Renal cortex interstitium (tissue), 15 donors: ENCODE measurements at places on chromosomes 3 and 15. TPM values are rescaled to one million over a fixed set of nuclear protein-coding genes. Genes with fewer than 3 reads are reported as not detected.

GRCh38 chr3:35936571-35936970, 297.2 kb downstream of the ARPP21 start:
- no peak for DNase-seq

- no peak for DNase-seq
Measured at GRCh38 chr3:130380398-130380797, 34.9 kb downstream of the COL6A5 start.

- DNase-seq: no peak
Measured at GRCh38 chr15:86002444-86002843, 77.2 kb upstream of the AGBL1 start.

GRCh38 chr3:23575697-23576096, 230.1 kb upstream of the UBE2E1 start:
- DNase-seq: no peak

DNA sequence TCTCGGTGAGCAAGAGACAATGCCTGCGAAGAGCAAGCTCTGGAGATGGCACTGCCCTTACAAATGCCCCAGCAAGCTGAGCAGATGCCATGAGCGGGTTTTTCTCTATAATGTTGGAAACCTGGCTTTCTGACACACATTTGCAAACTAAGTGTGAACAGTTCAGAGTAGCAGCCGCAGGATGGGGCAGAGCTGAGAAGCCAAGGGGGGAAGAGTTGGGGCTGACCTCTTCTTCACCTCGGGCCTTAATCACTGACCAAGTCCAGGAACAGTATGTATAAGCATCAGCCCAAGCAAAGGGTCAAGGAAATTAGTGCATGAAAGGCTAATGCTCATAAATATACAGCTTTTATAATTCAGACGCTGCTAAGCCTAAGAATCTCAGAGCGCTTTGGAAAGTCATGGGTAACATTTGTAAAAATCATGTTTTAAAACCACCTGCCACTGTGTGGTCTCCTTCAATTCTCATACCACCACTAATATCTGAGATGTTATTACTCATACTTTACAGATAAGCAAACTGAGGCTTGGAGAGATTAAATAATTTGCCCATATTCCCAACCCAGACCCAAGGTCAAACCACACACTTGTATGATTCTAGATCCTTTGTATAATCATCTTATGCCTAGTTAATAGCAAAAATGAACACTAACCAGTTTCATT, 603.4 kb downstream of the FOXP1 start:
- DNase-seq: no peak

DNA sequence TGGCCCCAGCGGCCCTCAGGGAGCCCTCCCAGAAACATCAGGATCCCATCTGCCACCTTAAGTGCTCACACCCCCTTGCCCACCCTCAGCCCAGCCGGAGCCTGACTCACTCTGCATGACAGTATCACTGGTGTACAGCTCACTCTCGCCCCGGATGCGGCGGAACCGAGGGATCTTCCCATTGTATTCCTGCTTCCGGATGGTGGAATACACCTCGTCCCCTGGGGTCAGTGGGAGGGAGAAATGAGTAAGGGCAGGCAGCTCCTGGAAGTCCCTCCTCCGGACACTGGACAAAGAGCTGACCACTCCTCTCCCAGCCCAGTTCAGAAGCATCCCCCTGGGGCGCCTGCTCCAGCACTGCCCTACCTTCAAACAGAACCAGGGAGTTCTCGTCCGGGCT, 16.5 kb downstream of the SEMA7A start:
- no peak for DNase-seq

GRCh38 chr15:55879181-55879580, 114.2 kb downstream of the NEDD4 start:
- no peak for DNase-seq

DNA sequence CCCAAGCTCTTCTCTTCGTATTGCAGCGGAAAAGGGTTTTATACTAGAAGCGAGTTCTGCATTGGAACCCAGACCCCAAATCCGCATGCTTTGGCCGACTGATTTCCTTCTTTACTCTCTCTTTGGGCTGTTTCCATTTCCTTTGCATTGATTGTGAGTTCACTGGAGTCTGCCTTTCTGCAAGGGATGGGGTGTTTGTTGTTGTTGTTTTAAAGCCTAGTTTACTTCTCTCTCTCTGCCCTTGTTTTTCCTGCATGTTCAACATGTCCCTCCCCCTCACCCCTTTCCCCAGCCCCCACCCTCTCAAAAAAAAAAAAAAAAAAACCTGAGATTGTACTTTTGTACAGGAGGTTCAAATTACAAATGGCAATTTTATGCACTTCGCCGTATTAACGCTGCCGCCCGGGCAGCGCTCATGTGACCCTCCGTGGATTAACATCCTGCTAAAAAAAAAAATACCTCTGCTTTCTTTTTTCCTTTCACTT, 2.2 kb downstream of the NR2F2 start:
- DNase-seq: no peak

- no peak for DNase-seq
Measured at GRCh38 chr3:13581485-13582365, 32.8 kb downstream of the FBLN2 start.

DNA sequence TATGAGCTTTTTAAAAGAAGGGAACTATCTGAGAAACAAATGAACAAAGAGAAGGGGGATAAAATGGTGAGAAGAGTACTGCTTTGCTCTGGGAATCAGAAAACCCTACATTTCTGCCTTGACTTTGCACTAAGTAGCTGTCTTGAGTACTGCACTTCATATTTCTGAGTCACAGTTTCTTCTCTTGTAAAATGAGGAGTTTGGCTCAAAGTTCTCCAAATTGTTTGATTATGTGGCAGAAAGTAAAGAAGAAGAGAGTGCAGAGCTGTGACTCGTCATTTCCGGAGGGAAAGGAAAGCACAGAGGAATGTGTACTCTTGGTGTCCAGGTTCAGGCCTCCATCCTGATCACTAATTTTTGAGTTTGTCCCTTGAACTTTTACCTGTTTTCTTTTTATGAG, 54.7 kb downstream of the TP63 start:
- DNase-seq: no peak

- DNase-seq: no peak
Measured at GRCh38 chr3:160748787-160749186, 7.2 kb upstream of the PPM1L start.

GRCh38 chr15:47727676-47728075, 10.4 kb downstream of the SEMA6D start:
- no peak for DNase-seq

DNA sequence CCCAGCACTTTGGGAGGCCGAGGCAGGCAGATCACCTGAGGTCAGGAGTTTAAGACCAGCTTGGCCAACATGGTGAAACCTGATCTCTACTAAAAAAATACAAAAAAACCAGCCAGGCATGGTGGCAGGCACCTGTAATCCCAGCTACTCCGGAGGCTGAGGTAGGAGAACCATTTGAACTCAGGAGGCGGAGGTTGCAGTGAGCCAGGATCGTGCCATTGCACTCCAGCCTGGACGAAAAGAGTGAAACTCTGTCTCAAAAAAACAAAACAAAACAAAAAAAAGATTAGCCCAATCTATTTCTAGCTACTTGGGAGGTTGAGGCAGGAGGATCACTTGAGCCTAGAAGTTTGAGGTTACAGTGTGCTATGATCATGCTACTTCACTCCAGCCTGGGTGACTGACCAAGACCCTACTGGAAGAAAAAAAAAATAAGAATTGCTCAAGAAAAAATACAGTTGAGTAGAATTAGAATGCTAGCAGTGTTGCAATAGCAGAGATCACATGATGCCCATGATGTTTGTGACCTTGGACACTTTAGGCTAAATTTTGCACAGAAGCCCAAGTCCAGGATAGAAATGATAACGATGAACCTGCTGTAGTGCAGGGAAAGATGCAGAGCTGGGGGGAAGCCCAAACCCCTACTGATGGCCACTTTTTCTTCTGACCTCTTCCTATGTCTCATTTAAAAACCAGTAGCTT, 162.2 kb downstream of the LPP start:
- no peak for DNase-seq

The U2SURP gene
- polyA plus RNA-seq: 136 TPM

The CELSR3 gene
- polyA plus RNA-seq: 1.3 TPM

The SLC28A2 gene
- polyA plus RNA-seq: 0.55 TPM

The POLQ gene
- 7.2 TPM for polyA plus RNA-seq

The MYZAP gene
- polyA plus RNA-seq: 5.7 TPM

The LRTM1 gene
- polyA plus RNA-seq: not detected

The TNFAIP8L3 gene
- 2.0 TPM for polyA plus RNA-seq

The PAQR5 gene
- 27.0 TPM for polyA plus RNA-seq

The GP9 gene
- 1.3 TPM for polyA plus RNA-seq

The TRH gene
- 0.44 TPM for polyA plus RNA-seq

The CYP1A2 gene
- 0.38 TPM for polyA plus RNA-seq

The SOX14 gene
- polyA plus RNA-seq: not detected

The NCEH1 gene
- polyA plus RNA-seq: 4.1 TPM

The CNTN4 gene
- 36.4 TPM for polyA plus RNA-seq
